ENCODE measurements at places on chromosomes 5 and 9.

DNA sequence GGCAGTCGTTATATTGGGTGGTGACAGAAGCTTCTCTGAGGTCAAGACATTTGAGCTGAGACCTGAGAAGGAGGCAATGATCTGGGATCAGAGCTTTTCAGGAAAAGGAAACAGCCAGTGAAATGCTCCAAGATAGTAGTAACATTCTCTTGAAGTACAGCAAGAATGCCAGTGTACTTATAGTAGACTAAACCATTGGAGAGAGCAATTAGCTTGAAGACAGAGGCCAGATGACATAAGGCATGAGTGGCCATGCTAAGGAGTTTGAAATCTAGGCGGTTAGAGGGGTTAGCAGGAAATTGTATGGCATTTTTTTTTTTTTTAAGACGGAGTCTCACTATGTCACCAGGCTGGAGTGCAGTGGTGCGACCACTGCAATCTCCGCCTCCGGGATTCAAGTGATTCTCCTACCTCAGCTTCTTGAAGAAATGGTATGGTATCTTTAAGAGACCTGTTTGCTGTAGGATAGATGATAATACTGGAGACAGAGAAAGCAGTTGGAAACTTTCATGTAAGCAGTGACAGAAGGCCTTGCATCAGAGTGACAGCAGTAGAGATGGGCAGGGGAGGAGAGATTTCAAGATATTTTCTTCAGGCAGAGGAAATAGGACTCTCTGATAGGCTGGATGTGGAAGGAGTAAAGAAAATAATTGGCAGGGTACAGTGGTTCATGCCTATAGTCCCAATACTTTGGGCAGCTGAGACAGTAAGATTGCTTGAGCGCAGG, 482.2 kb upstream of the PAPPA start:
- DNase-seq = no peak

DNA sequence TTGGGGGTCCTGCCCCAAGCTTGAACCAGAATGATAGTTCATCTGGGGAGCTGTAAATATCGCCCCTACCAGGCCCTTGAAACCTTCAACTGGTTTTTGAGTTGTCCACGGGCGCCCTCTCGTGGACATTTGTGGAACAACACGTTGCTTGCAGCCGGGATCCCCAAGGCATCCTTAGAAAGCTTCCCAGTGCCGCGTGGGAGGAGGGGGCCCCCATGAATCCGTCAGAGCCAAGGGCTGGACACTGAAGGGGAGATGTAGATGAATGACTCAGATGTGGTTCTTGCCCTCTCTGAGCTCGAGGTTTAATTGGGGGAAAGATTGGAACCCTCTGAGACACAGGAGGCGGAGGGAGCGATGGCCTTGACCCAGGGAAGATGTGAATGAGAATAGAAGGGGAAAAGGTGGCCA, 31.8 kb upstream of the ORM1 start:
- peak; percentile 51 for DNase-seq

DNA sequence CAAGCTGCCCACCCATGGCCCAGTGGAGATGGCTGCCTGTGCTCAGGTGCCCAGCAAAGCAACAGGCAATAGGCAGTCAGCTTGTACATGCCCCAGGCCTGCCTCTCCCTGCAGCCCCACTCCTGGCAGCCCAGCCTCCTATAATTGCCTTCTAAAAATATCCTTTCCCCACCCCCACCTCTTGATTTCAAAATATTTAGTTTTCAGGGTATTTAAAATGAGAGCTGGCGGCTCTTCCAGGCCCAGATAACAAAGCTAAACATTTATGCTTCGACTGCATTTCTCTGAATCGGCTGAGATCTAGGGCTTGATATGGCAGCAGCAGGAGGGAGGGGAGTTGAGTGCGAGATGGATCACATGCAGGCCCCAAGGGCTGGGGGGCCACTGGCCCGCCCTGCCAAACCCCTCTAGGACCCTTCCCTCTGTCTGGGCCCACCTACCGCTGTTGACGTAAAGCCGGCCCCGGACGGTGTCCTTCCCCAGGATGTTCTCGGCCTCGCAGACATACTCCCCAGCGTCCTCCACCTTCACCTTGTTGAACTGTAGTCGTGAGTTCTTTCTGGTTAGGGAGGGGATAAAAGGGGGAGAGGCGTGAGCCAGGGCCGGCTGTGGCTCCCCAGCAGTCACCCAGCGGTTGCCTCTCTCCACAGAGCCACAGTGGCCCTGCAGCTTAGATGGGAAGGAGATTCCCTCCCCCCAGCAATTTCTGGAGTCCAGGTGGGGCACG, 85.0 kb downstream of the PSD2 start:
- no peak for DNase-seq

GRCh38 chr5:125137535-125137934, 391.1 kb upstream of the ZNF608 start:
- no peak for DNase-seq

- no peak for DNase-seq
Observed at GRCh38 chr9:76571743-76572146, 112.8 kb downstream of the GCNT1 start.

- no peak for DNase-seq
Observed at GRCh38 chr9:80797831-80798688, 891.3 kb downstream of the TLE1 start.

GRCh38 chr5:65828022-65828896, 98.1 kb upstream of the ERBIN start:
- no peak for DNase-seq

- DNase-seq = peak; percentile 64
Observed at GRCh38 chr5:79448336-79448735, 65.6 kb downstream of the HOMER1 start.

GRCh38 chr9:87433853-87434252, 63.8 kb upstream of the DAPK1 start:
- DNase-seq = no peak

DNA sequence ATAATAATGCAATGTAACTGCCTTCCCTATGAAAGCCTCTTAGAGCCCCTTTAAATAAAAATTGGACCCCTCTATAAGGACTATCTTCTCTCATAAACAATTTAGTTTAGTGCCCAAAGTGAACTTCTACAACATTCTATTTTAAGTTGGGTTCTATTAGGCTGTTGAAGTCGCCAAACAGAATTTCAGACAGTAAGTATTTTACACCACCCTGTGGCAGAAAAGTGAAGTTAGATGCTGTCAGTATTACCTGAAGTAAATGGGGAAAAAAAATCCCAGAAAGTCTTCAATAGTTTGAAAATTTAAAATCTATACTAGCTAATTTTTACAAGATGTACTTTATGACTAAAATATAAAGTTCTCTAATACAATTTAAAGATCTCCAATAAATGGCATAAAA, 29.5 kb downstream of the CAAP1 start:
- no peak for DNase-seq

DNA sequence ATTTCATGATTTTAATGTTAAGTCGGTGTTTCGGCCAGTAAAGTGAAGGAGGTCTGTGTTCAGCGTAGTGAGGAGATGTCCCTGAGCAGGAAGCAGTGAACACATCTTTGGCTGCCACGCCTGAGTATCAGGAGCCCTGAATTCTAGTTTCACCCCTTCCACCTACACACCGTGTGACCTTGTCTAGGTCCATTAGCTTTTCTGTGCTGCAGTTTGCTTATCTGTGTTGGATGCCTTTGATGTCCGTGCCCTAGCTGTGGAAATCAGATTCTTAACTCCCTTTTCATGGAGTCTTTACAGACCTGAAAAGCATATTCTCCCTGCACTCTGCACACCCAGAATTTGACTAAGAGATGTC, 601 bp downstream of the FBXO38 start:
- DNase-seq = no peak

DNA sequence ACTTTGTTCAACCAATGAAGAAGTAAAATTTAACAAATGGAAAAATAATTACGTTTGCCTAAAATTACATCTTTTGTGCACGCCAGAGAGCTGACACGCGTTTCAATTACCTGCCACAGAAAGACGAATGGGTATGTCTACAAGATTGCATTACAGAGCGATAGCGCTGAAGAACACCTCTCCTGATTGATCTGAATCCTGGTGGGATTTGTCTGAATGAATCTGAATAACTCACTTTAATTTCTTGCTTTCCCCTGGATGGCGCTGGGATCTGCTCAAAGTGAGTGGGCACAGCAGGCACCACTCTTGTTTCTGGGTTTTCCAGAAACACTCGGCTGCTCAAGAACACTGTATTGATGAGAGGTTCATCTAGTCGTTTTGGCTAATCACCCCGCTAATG, 148.8 kb upstream of the TBC1D2 start:
- no peak for DNase-seq

DNA sequence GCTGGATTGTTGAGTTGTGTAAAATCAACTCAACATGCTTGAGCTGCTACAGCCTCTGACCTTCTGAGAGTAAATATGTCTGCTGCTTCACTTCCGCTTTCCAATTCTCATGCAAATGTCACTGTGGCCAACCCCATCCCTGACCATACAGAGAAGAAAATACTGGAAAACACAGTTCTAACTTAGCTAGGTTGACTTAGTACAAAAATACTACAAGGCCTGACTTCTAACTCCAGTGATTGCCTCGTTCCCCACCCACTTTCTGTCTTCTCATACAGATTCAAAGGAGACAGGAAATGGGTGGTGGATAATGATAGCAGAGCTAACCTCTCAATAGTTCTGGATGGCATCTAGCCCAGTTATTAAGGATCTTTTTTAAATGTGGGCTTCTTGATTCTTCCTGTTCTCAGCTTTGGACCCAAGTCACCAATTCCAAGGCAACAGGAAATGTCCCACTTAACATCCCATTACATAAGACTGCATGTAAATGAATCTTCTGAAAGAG, 226.6 kb upstream of the SLC24A2 start:
- DNase-seq = no peak

- no peak for DNase-seq
Observed at GRCh38 chr9:134030821-134031470, 5.7 kb downstream of the BRD3OS start.

DNA sequence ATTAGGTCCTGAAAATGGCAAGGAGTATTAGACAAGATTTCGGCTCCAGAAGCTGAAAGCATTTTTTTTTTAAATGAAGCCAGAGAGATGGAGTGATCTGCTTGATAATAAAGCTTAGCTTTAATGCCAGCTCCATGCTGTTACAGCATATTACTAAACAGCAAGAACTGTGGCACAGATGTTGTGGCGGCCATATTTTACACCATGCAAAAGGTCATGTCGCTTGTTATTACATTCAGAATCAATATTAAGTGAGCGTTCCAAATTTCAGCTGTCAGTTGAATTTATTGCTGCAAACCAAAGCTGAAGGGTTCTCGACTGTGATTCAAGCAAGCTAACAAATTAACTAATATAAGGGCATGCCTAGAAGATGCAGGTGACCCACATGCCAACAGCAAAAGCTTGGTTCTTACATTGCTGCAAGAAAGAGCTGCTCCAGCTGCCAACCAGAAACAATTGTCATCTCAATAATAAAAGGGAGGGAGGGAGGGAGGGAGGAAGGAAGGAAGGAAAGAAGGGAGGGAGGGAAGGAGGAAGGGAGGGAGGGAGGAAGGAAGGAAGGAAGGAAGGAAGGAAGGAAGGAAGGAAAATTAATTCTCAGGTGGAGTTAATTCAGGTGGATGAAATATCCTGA, 517.7 kb upstream of the WWC1 start:
- no peak for DNase-seq

GRCh38 chr9:115717711-115718173, 435.8 kb upstream of the PAPPA start:
- DNase-seq = peak; percentile 10

- DNase-seq = no peak
Observed at GRCh38 chr5:142200387-142200786, 91.8 kb downstream of the NDFIP1 start.

DNA sequence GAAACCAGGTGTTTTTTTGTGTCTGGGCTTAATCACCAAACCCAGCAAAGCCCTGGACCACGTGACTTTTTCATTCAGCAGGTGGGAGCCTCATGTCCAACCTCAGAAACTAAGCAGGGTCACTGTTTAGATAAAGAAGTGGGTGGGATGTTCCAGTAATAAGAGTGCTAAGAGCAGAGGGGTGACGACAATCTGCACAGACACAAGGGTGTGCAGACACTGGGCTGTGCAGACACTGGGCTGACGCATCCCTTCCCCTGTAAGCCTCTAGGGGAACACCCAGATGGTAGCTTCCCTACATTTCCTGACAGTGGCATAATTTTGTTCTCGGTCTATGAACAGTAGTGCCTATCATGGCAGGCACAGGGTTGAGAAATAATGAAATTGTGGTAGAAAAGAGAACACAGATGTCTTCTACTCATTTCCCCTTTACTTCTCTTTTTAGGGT, 85.1 kb downstream of the SAXO1 start:
- no peak for DNase-seq

DNA sequence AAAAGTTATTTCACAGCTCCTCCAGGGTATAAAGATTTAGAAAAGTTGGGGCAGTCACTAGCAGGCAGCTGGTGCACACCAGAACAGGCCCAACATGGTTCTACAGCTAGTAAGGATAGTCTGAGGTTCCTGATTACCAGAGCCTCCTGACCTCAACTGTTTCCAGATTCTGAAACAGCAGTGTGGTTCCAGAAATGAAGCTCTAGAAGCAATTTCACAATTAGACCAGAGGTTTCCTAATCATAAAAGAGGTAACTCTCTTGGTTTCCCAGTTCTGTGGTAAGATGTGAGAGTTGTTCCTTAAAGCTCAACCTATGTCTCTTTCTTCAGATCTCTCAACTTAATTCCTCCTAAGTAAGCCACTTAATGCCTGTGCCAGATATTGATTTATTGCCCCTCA, 11.9 kb downstream of the AGTPBP1 start:
- DNase-seq = no peak

GRCh38 chr5:137954131-137954879, 65.0 kb downstream of the PKD2L2 start:
- peak; percentile 68 for DNase-seq

DNA sequence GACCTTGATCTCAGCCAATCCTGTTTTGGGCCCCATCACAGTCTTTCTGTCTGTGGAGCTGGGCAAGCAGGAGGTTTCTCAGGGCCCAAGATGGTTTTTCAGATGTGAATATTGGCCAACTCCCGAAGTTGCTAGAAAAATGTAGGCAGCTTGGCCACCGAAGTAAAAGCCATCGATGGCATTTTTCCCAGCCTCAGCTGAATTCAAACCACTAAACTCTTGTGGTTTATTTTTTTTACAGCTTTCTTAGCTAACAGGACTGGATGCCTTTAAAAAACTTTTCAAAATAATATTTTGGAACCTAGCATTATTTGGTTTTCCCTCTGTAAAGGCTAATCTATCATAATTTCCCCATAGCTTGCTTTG, 102.5 kb upstream of the ERCC6L2 start:
- DNase-seq = no peak

DNA sequence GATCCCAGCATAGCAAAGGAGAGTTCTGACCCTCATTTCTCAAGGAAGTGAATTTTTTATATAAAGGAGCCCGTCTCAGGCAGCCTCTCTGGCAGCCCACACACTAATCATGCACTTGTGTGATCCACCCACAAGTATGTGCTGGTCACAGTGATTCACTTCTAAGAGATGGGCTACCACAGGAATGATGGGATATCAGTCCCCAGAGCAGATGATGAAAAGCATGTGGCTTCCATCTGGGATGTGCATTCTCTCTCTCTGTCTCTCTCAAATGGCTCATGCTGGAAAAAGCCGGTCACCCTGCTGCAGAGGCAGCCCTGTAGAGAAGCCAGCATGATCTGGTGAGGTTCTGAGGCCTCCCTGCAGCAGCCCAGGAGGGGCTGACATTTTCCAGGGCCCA, 74.2 kb upstream of the ADCY2 start:
- no peak for DNase-seq

Measured in NCI-H226 (cell line).